ENCODE measurements at places on chromosomes 4 and X.

DNA sequence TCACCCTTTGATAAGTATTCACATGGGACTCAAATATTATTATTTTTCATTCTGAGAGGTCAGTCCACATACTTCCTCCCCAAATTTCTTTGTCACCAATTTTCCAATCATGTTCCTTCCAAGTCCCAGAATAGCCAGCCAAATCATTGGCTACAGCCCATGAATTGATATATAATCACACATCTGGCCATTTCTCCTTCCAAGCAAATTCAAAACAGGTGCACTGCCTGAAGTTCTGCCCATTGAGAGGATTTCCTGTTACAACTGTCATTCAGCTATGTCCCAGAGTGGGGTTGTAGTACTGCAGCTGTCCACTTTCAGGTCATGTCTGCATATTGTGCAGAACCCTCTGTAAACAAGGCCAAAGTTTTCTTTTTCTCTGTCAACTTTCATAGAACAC lies 347.8 kb downstream of the GRID2 start:
- no peak for DNase-seq

GRCh38 chr4:172947594-172947993 lies 221.0 kb upstream of the GALNT7 start:
- DNase-seq = no peak

DNA sequence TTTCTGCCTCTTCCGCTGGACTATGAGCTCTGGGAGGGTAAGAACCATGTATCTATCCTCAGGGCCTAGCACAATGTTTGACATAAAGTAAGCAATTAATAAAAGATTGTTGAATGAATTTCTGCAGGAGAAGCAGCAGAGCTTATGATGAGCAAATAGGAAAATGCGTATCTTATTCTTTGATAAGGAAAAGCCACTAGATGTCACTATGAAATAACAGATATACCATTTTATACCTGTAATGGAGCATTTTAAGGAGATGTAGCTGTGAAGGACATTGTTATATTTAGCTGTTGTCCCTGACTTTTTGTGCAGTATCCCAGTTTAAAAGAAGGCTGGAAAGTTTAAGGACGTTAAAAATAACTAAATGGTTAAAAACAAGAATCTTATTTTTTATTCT lies 147.2 kb upstream of the MBNL3 start:
- no peak for DNase-seq

DNA sequence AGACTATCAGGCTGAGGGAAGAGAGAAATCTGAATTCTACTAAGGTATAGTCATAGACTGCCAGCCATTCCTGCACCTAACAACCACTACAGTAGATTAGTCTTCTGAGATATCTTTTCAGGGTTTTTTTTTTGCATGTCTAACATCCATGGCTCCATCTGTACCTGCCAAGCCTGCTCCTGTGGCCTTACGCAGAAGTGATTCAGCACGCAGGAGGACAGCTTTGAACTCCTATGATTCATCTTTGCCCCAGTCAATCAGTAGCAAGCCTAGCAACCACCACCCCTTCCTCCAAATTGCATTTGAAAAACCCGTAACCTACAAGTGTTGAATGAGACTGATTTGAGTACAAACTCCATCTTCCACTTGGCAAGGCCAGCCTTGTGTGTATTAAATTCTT lies 520.7 kb upstream of the HS3ST1 start:
- DNase-seq = no peak

DNA sequence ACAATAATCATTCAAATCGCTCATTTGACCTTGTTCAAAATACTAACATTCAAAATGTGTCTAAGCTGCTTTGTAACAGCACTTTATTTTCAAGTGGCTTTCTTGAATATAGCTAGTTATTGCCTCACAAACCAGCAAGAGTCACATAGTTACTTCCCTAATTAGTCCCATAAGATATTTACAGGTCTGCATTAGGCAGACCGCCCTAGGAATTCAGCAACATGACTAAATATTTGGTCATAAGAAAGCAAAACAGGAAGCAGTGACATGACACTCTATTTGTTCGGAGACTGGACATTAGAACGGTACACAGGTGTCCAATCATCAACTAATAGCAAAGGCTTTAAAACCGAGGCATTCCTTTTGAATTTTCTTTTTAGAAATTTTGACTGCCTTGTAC lies 262.0 kb downstream of the COL25A1 start:
- DNase-seq = no peak

DNA sequence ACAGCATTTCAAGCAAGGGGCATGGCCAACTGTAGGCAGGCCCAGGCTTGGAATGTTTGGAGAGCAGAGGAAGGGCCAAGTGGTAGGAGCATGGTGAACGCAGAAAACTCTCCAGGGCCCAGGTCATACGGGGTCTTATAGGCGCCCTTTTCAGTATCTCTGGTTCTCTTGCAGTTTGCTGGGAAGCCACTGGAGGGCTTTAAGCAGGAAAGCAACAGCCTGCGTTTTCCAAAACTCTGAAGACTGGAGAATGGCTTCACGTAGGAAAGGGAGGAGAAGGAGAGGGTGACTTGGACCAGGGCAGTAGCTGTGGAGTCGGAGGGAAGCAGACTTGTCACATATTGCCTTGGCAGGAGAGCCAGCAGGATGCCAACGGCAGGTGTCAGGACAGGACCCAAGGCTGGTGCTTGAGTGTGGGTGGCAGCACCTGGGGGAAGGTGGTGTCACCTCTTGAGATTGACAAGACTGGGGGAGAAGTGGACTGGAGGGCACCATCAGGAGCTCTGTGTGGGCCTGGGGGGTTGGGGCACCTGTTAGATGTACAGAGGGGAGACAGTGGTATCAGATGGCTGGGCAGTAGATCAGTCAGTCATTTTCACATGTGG lies 21.9 kb downstream of the TKTL1 start:
- DNase-seq = no peak

GRCh38 chr4:78145008-78145407 lies 87.9 kb downstream of the FRAS1 start:
- DNase-seq = no peak

DNA sequence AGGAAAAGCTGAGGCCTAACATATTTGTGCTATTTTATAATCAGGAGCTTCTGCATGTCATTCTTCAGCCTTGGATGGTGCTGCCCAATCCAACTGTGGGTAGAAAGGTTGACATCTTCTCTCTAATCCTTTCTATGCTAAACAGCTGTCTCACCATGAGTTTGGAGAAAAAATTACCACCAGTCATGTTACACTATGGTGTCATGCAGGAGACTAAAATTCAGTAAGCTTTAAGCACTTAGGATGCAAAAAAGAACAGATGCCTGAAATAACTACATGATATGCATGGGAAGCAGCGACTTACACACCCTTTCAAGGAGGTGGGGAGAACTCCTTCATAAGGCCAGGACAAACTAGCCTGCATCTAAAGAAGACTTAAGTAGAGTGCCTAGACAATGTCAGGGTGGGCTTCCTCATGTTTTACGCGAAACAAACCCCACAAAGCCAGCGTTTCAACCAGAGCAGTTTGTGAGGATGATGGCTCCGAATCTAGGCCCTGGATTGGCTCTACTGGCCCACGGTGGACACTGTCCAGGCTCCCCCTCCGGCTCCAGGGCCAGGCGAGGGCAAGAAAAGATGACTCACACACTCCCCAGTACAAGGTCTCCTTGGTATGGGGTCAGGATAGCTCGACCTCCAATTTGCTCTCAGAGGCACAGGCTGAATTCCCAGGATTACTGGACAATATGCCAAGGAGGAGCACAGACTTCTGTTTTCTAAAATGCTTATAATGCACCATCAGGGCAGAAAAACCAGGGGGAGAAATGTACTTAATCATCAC lies 45.1 kb downstream of the STX18 start:
- DNase-seq = no peak

GRCh38 chr4:55175779-55176231 lies 50.4 kb upstream of the KDR start:
- no peak for DNase-seq

DNA sequence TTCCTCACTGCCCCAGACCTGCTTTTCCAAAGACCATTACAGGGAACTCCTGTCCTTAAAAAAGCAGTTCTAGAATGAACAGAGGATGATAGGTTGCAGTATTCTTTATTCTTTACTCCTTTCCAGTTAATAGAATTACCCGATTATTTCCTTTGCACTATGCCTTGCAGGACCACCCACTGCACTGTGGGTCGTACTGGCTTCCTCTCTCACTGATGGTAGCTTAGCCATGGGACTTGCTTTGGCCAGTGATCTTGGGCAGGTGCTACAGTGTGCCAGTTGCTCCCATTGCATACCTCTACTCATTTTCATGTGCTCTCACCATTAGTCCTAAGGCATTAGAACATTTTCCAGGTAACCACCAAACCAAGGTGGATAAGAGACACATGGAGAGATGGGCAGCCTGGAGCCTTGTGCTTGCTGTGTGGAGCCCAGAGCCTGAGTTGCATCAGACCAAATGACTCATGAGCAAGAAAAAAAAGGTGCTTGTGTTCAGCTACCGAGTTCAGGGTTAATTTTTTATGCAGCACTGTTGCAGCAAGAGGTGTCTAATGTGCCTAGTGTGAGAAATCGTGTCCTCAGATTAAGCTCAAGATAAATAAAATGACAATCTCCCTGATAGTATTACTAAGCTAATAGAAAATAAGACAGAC lies 7.6 kb upstream of the UNC5C start:
- DNase-seq = no peak

DNA sequence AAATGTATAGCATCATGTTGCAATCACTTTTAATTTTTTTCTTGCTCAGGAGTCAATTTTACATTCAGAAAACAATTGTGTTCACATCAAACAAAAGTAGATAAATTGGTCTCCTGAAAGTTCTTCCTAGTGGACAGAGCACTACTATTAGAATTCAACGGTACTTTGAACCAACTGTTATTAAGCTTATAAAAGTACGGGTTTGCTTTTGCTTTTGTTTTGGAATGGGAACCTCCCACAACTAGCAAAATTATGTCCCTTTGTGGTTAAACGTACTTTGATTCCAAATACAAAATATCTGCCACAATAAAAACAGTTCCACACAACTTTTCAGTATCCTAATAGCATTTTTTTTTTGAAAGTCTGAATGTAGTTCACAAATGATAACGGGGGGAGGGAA lies 8.6 kb upstream of the MAPK10 start:
- no peak for DNase-seq

- no peak for DNase-seq
Observed at GRCh38 chrX:103658681-103659433, 27.6 kb downstream of the MORF4L2 start.

GRCh38 chr4:629636-629914 lies 4.2 kb downstream of the PDE6B start:
- DNase-seq = no peak

DNA sequence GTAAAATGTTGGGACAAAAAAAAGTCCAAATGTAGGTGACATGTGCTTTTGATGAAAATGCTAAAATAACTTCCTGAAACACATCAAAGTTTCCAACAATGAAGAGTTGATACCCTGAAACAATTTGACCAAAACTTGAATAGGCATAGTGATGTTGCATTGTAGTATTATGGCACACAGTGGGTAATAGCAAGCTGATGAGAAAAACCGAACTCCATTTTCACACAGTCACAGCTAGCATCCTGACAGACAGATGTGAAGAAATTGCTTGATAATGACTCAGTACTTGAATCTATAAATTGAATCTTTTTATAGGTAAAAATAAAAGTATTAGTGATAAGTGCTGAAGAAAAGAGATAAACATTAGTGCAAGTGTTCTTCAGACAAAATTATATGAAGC lies 122.5 kb downstream of the ELOVL6 start:
- no peak for DNase-seq

GRCh38 chr4:48778431-48779094 lies 1.5 kb downstream of the FRYL start:
- peak; percentile 48 for DNase-seq

- no peak for DNase-seq
Observed at GRCh38 chrX:113551919-113552318, 711.3 kb upstream of the AMOT start.

DNA sequence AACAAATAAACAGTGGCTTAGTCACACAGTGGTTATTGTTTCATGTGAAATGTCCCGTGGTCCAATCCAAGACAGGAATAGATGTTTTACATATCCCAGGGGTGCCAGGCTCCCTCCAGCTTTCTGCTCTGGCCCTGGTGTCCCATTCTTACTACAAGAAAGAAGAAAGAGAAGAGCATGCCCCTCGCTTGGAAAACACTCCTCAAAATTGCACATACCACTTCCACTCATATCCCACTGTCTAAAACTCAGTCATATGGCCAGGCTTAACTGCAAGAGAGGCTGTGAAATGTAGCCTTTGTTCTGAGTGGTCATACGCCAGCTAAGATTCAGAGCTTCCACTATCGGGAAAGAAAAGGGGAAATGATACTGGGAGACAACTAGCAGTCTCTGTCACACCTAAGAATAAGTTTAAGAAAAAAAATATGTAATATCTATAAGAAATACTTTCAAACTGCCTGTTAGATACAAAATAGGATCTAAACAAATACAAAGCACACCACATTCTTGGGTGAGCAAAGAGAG lies 306.8 kb upstream of the FAM241A start:
- DNase-seq = no peak

DNA sequence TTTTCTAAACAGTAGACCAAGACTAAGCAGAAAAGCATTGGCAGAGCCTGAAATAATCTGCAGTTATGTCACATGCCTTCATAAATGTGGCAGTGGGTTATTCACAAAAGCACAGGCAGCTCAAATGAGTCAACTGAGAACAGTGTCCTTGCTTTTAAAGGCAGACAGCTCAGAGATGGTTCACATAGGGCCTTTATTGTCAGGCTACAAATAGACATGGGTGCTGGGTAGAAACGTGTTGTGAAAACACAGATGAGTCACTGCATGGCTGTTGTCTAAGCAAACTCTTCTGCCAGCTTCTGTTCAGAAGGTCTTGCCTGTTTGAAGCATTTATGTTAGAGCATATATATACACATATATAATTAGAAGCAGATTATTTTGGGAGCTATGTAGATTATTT lies 118.0 kb downstream of the SLC4A4 start:
- DNase-seq = no peak

- no peak for DNase-seq
Observed at GRCh38 chr4:170674176-170674575, 584.4 kb upstream of the AADAT start.

- peak; percentile 71 for DNase-seq
Observed at GRCh38 chr4:184850431-184851199, 24.8 kb upstream of the ACSL1 start.

DNA sequence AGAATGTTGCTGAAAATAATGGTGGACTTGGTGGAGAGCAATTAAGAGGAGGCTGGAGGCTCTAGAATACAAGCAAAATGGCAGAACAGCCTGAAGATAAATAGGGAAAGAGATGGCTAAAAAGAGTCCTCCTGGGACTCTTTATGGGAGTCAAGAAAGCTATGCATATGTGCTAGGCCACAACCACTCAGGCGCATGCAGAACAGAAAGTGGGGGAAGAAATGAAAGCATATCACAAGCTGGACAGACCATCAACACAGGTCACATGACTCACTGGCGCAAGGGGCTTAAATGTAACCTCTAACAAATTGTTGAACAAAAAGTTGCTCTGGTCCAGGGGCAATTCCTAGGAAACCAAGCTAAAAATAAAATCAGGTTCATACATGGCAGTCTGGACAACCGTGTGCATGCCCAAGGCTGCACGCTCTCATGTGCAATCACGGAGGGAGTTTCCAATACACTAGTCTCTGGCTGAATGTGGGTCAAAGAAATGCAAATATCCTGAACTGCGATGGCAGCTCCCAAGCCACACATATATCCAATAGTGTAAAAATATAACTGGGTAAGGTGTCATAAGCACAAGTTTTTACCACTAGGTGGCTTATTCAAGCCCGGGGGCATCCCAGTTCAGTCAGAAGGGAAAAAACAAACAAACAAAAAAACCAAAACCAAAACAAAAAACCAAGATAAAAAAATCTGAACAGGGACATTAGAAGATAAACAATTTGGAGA lies 45.4 kb downstream of the ZNF711 start:
- no peak for DNase-seq
